ENCODE measurements at places on chromosomes 7 and 10. TPM values are rescaled to one million over a fixed set of nuclear protein-coding genes. Genes with fewer than 3 reads are reported as not detected.

The AEBP1 gene
- total RNA-seq: 17.0 TPM

The GDF2 gene
- not detected for total RNA-seq

The SPDYE8 gene
- total RNA-seq: not detected

The HOXA10 gene
- total RNA-seq: not detected

The ADAM12 gene
- not detected for total RNA-seq

The NKX2-3 gene
- not detected for total RNA-seq

The TEX36 gene
- total RNA-seq: not detected

The TMEM236 gene
- total RNA-seq: 0.05 TPM

- H3K4me1 ChIP-seq: no peaks in the 10 kb centered on the region
- no peak overlapping the region for H3K4me3 ChIP-seq
- H3K27ac ChIP-seq: no peak overlapping the region
- no peak for DNase-seq
Observed at GRCh38 chr7:33936503-33936902, 31.2 kb downstream of the BMPER start.

GRCh38 chr7:29459589-29459988 lies 104.0 kb upstream of the PRR15 start:
- H3K4me3 ChIP-seq: no peak overlapping the region
- no peaks in the 10 kb centered on the region for H3K27me3 ChIP-seq
- no peaks in the 10 kb centered on the region for H3K4me1 ChIP-seq

- H3K36me3 ChIP-seq: no peaks in the 10 kb centered on the region
- DNase-seq: no peak
- no peak overlapping the region for H3K4me3 ChIP-seq
- H3K27ac ChIP-seq: no peak overlapping the region
- H3K4me1 ChIP-seq: peaks cover 15% of the 10 kb centered on the region
- H3K27me3 ChIP-seq: no peaks in the 10 kb centered on the region
Observed at GRCh38 chr7:134907000-134907399, 79.3 kb upstream of the AGBL3 start.

DNA sequence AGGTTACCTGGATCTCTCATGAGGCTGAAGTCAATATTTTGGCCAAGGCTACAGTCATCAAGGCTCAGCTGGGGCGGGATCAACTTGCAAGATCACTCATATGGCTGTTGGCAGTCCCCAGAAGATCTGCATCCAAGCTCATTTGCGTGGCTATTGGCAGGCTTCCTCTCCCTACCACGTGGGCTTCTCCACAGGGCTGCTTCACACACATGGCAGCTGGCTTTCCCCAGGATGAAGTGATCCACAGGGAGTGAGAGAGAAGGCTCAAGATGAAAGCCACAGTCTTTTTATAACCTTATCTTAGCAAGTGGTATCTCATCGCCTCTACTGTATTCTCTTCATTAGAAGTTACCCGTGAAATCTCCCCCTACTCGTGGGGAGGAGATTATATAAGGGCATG lies 167.4 kb downstream of the TMEM26 start:
- peaks cover 25% of the 10 kb centered on the region for H3K4me1 ChIP-seq
- H3K4me3 ChIP-seq: no peak overlapping the region
- peaks cover 12% of the 10 kb centered on the region for H3K27me3 ChIP-seq

GRCh38 chr10:30865141-30865926 lies 166.3 kb downstream of the ZNF438 start:
- H3K36me3 ChIP-seq: no peaks in the 10 kb centered on the region
- H3K4me1 ChIP-seq: no peaks in the 10 kb centered on the region
- no peak overlapping the region for H3K27ac ChIP-seq
- H3K4me3 ChIP-seq: no peak overlapping the region
- no peak for DNase-seq

DNA sequence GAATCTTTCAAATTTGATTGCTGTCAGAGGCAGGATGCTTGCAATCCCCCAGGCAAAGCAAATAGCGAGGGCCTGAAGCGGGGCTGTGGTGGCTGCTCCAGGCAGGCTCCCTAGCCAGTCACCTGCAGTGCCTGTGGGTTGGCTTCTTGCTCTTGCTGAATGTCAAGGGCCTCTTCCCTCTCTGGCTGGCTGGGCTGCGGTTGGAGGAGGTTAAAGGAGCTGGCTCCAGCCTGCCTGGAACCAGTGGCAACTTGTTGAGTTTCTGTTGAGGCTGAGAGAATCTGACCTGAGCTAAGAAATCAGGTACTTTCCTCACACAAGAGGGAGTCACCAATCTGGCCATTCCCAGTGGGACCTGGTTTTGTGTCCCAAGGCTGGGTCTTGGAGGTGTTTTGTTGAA lies 134.7 kb downstream of the TMEM178B start:
- peaks cover 8% of the 10 kb centered on the region for H3K27me3 ChIP-seq
- no peak for DNase-seq
- no peaks in the 10 kb centered on the region for H3K36me3 ChIP-seq
- no peak overlapping the region for H3K27ac ChIP-seq
- H3K4me3 ChIP-seq: no peak overlapping the region

- H3K4me1 ChIP-seq: peaks cover 80% of the 10 kb centered on the region
- DNase-seq: peak; percentile 23
- peak overlapping the region; percentile 95 for H3K27ac ChIP-seq
- H3K36me3 ChIP-seq: peaks cover 88% of the 10 kb centered on the region
- no peaks in the 10 kb centered on the region for H3K27me3 ChIP-seq
Observed at GRCh38 chr7:141563956-141564623, 12.9 kb downstream of the AGK start.

DNA sequence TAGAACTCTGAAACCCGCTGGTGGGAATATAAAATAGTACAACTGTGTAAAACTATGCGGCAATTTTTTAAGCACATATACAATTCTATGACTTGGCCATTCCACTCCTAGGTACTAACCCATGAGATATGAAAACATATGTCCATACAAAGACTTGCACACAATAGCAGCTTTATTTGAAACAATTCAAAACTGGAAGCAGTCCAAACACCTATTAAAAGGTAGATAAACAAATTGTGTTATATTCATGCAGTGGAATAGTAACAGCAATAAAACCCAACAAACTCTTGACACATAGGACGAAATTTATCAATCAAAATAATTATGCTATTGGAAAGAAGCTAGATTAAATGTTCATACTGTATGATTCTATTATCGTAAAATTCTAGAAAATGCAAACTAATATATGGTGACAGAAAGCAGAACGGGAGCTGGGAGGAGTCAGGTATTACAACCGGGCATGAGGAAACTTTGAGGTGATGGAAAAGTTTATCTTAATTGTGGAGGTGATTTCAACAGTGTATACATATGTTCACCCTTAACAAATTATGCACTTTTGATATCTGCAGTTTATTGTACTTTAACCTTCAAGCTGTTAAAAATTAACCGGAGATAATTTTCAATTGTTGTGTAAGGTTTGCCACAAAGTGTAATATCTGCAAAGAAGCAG lies 803 bp upstream of the STK31 start:
- no peak for DNase-seq
- H3K27me3 ChIP-seq: peaks cover 3% of the 10 kb centered on the region
- peaks cover 12% of the 10 kb centered on the region for H3K36me3 ChIP-seq
- no peak overlapping the region for H3K4me3 ChIP-seq
- H3K4me1 ChIP-seq: no peaks in the 10 kb centered on the region
- no peak overlapping the region for H3K27ac ChIP-seq

DNA sequence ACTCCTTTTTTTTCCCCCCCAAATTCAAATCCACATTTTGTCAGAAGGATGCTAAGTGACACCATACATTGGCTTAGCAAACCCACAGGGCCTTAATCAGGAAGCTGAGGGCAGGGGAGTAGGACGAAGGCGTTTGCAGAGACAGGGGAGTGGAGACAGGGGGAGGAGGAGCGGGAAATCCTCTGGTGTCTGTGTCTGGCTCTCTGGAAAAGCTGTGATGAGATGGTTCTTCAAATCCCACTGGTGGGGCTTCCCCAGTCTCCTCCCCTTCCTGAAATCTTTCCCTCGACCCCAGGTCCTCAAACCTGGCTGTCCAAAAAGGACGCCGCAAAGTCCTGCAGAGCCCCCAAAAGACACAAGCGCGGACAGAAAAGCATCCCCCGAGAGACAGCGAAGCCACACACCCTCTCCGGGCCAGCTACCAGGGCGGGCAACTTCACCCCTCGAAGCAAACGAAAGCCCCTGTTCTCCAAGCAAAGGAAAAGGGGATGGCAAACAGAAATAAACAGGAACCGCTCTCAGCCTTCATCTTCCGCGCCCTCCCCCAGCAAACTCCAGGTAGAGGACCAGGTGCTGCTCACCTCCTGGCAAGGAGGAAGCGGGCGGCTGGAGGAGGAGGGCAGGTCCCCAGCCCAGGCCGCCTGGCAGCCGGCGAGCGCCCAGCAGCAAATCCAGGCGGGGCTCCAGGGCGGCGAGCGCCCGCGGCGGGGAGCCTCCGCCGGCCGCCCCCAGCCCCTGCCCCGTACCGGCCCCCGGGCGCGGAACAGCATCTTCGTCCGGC lies 520 bp downstream of the ELAPOR2 start:
- H3K27me3 ChIP-seq: peaks cover 17% of the 10 kb centered on the region
- H3K36me3 ChIP-seq: no peaks in the 10 kb centered on the region
- DNase-seq: no peak
- peaks cover 8% of the 10 kb centered on the region for H3K4me1 ChIP-seq
- peak overlapping the region; percentile 20 for H3K27ac ChIP-seq

DNA sequence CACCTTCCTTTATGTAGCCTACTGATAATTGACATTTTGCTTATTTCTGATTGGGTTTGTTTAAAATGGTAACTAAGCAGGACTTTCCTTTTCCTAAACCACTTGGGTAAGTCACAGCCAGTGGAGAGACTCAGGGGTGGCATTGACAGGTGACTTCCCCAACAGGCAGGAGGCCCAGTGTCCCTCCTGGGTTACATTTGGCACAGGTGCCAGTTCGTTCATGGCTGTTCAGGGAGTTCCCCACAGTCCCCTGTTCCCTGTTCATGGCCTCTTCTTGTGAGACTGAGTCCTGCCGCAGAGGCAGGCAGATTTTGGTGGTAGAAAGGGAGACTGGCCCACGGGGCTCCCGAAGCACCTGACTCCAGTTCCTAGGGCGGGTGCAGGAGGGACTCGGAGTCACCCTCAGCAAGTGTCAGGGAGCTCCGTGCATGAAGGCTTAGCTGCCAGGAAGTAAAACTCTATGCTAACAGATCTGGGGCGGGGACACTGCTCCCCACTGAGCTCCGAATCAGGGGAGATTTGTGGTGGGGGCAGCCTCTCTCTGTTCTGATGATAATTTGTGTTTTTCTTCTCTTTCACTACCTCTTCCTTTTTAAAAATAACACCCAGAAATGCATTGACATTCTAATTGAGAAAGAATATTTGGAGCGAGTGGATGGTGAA lies 84.1 kb downstream of the EZH2 start:
- H3K27me3 ChIP-seq: no peaks in the 10 kb centered on the region
- no peak for DNase-seq
- peaks cover 35% of the 10 kb centered on the region for H3K36me3 ChIP-seq

GRCh38 chr10:76440426-76440825 lies 1009.0 kb downstream of the LRMDA start:
- no peak overlapping the region for H3K4me3 ChIP-seq
- H3K36me3 ChIP-seq: no peaks in the 10 kb centered on the region
- H3K27me3 ChIP-seq: no peaks in the 10 kb centered on the region

- no peak overlapping the region for H3K4me3 ChIP-seq
- no peak overlapping the region for H3K27ac ChIP-seq
- no peak for DNase-seq
- H3K27me3 ChIP-seq: peaks cover 69% of the 10 kb centered on the region
- H3K36me3 ChIP-seq: no peaks in the 10 kb centered on the region
Observed at GRCh38 chr10:98038288-98038687, 7.9 kb upstream of the CRTAC1 start.
